Activated naive CD4-positive, alpha-beta T cell treated with anti-CD3 and anti-CD28 coated beads for 36 hours (primary cell): ENCODE measurements at places on chromosomes 3 and 15. TPM values are rescaled to one million over a fixed set of nuclear protein-coding genes. Genes with fewer than 3 reads are reported as not detected.

- DNase-seq: no peak
These were observed 8.8 kb upstream of the GNAT1 start for GRCh38 chr3:50182533-50183099.

- no peak for DNase-seq
These were observed 66.3 kb downstream of the GTPBP8 start for GRCh38 chr3:113057117-113057516.

DNA sequence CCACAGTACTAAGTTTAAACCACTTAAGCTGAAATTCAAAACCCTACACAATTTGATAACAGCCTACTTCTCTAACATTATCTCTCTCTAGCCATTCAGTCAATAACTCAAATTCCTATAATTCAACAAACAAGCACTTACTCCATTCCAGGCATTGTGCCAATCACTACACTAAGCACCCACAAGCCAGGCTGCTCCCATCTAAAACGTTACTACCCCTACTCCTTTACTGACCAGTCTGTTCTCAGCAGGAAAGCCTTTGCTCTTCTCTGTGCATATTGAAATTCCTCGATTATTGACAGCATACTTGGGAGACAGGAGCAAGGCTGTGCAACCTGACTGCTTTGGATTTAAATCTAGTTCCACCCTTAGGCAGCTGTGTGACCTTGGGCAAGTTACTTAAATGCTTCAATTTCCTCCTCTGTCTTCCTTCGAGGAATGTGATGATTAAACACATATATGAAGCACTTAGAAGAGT is 177.2 kb upstream of the THBS1 start:
- DNase-seq: no peak

The RETNLB gene
- total RNA-seq: not detected

The ZPLD1 gene
- not detected for total RNA-seq

DNA sequence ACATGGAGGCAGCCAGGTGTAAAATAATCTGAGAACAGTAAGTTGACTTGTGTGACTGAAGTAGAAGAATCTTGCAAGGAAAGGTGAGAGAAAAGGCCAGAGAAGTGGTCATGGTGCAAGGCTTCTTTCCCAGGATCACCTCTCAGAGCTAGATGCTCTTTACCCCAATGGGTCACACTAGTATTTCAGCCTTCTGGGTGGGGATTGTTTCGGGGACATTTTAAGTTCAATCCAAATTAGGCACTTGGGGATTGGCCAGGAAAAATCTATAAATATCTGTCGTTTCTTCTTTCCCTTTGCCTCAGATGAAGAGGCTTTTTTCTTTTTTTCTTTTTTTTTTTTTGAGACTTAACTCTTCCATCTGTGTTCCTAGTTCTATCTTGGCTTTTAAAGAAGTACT is 188.0 kb downstream of the KLHL25 start:
- DNase-seq: no peak
